ENCODE measurements at places on chromosomes 4 and X.

DNA sequence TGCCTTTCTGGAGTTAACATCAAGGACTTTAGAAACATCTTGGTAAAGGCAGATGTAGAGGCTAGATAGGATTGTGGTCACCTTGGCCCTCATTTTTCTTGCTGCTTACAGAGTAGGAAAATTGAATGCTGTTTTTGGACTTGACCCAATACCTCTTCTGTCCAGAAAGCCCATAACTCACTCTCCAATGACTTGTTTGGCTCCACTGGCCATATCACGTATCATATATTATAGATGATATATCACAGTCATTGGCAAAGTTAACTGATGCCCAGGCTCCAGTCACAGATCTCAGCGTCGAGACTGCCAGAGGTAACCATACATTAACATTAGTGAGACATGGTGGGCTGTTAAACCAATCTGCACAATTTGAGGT, 88.1 kb upstream of the PLAC1 start:
- DNase-seq, result no peak

DNA sequence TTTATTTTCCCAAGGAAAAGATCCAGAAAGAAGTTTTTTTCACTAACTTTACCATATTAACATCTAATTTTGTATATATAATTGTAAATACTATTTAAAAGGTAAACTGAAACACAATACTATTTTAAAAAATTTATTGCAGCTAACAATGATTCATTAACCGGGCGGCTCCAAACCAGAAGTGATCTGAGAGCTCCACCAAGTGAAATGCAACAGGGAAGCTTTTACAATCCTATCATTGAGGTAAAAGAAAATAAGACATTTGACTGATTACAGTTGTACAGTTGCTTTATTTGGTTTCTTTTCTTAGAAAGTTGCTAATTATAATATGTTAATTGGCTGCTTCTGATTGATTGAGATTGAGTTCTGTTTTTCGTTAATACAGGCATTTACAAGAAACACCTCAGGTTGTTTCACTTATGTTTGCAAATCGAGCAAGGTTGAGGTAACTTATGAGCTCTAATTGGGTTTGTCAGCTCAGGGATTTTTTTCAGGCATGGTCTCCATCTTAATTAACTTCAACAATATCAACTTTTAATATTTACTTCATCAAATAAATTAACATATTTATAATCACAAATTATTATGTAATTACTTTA, 220.2 kb upstream of the UGT8 start:
- DNase-seq, result no peak

DNA sequence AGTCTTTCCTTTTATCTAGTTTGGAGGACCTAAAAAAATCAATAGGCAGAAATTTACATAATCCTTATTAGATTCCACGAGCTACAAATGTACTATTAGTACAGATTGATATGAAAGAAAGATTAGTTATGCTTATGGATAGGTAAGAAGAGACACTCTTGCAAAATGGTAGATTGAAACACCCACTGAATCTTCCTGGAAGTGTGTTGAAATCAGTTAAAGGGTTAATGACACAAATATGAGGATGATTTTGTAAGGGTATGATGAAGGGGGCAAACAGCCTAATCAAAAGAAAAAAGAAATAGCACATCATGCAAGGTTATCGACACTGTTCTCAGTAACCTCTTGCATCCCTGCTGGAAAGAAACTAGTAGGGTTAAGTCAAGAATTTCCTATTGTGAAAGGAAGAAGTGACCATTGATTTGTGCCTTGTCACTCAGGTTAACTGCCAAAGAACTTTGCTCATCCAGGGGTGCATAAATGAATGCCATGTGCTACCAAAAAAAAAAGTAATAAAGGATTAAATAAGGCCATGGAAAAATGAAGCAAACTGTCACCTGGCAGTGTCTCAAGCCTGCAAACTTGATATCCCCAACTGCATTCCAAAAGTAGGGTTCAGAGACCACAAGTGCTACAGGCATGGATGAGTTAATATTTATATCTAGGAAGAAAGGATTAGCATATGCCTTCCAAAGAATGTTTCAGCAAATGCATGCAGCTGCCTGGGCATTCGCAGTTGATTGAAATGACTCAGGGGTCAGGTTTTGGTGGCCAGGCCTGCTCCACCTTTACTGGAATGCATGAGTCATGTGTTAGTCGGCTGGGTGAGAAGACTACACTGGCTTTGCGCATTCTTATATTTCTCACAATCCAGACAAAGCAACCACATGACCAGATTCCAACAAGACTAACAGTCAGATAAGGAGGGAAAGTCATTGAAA, 78.3 kb upstream of the ATXN3L start:
- no peak for DNase-seq

DNA sequence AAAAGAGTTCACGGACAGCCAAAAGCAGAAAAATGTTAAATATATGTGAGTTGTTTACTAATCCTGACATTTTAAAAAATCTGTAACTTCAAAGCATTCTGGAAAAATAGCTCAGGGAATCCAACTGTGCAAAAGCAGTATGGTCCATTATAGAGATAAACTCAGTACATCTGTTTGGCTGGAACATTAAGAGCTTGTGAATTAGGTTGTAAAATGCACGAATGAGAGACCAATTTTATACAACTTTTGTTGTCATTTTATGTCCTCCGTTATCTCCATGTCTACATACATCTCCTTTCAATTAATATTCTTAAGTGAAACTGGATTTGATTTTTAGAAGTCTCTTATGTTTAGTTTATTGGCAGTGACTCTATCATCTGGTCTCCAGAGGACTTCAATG, 367.0 kb upstream of the ATOH1 start:
- no peak for DNase-seq

DNA sequence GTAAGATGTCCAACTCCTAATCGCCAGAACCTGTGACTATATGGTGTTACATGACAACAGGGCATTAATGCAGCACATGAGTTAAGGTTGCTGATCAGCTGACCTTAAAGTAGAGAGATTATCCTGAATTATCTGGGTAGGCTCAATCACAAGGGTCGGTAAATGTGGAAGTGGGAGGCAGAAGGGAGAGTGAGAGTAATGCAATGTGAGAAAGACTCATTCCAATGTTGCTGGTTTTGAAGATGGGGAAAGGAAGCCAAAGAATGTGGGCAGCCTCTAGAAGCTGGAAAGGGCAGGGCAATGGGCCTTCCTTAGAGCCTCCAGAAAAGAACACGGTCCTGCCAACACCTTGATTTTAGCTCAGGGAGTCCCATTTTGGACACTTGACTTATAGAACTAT, 67.4 kb downstream of the STX18 start:
- DNase-seq, result no peak

DNA sequence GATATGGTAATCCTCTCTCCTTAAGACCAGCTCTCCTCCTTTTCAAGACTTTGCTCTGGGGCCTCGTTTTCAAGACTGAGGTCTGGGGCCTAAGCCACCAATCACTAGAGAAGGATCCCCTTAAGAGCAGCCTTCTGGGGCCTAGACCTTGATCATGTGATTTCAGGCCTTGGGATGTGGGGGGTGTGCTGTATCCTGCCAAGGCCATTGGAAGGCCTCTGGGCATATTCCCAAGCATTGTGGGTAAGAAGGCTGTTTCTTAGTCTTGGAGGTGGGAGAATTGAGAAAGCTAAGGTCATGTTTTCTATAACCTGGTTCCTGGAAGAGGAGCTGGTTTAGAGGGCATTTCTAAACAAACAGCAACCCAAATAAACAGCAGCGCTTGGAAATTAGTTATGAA, 12.1 kb downstream of the TMEM164 start:
- no peak for DNase-seq

GRCh38 chrX:87265518-87265917, 252.1 kb upstream of the KLHL4 start:
- no peak for DNase-seq

- no peak for DNase-seq
Observed at GRCh38 chr4:108237693-108238092, 69.0 kb upstream of the LEF1 start.

Measured in NCI-H2081 treated with DMSO at 0.1 percent for 48 hours (cell line).